ENCODE measurements at places on chromosomes 2 and 18.

GRCh38 chr2:69625078-69625795, 18.3 kb downstream of the AAK1 start:
- no peak for DNase-seq

DNA sequence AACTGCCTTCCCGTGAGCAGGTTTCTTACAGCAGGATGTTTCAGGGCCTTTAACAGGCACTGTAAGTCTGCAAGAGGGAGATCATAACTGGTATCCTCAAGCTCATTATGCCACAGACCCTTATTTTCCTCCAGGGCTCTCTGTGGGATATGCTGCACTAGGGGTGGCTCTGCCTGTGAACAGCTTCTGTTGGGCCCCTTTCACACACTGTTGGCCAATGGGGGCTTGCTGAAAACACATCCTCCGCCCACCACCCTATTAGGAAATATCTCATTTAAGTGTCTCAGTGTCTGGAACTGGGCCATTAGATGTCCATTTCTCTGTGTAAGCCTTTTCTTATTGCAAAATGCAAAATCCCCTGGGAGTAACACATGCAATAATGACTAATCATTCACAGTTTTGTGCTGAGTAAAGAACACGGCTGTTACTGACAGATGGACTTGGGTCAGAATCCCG, 414.3 kb upstream of the HS6ST1 start:
- peak; percentile 49 for DNase-seq

GRCh38 chr2:211487733-211488132, 931.3 kb downstream of the CPS1 start:
- no peak for DNase-seq

DNA sequence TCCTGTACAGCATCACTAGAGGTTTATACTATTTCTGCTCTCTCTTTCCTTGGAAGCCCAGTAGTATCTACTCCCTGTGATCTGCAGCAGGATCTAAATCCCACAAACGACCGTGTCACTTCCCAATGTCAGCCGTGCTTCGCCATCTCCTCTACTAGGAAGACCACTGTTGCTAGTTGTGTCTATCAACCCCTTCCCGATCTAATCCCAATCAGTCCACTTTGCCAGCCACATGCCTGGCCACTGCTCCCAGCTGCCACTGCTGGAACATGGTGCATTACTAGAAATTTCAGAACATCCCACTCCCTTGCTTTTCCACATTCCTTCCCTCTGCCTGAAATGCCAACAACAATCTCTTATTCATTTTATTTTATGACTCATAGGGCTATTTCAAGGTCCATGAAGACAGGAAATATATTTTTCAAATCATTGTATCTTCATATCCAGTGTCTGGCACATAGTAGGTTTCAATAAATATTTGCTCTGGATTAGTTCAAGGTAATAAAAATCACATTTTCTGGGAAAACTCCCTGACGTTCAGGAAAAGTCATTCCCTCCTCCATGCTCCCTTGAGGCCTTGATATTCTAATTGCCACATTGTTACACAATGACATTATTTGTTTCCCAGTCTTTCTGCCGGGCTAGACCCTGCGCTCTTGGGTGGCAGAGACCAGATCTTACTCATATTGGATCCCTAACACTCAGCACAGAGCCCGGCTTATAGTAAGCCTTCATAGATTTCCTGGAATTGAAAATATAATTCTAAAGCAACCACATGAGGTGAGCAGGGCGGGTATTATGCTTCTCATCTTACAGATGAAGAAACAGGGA, 2.1 kb upstream of the TRIB2 start:
- peak; percentile 47 for DNase-seq

- no peak for DNase-seq
These were observed 10.2 kb downstream of the GPAT2 start for GRCh38 chr2:96024336-96025193.

GRCh38 chr2:194452504-194452903, 1204.5 kb upstream of the SLC39A10 start:
- DNase-seq: no peak

- no peak for DNase-seq
These were observed 141.1 kb downstream of the EIPR1 start for GRCh38 chr2:3236300-3237045.

GRCh38 chr18:49193897-49194296, 243.1 kb upstream of the SMAD7 start:
- no peak for DNase-seq

GRCh38 chr2:46929612-46930011, 14.0 kb upstream of the MCFD2 start:
- peak; percentile 17 for DNase-seq

GRCh38 chr18:67710639-67711038, 194.1 kb upstream of the DSEL start:
- DNase-seq: no peak

DNA sequence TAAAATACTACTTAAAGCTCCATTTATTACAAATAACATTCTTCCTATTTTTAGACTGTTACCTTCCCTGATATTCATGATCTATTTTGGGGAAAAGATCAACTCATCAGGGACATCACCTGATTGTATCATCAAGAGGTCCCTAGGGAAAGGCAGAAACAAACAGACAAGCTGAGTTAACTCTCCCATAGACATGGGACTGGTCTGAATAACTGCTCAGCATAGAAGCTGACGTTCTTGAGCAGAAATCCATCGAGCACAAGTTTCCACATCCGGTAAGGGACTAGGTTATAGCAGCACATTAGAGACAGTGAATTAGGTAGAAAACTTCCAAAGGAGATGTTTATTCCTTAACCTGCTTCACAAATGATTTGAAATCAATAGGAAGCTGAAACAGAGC, 1100.4 kb upstream of the SLC39A10 start:
- DNase-seq: no peak

DNA sequence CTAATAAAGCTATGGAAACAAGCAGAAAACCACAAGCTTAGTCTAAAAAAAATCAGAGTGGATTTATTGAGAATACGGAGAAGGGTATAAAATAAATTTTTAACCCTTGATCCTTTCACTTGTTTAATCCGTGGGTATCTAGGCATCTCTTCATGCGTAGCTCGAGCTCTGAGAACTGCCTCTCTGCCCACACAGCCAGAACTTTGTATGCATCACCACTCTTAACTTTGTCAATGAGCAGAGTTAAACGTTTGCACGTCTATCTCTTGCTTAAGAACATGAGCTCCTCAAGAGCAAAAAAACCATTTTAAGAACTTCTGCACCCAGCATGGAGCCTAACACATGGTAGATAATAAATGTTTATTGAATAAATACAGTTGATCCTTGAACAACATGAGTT, 26.9 kb upstream of the TANK start:
- no peak for DNase-seq

- peak; percentile 41 for DNase-seq
These were observed 27.9 kb downstream of the RMND5A start for GRCh38 chr2:86747711-86748639.

GRCh38 chr2:86301009-86301408, 36.4 kb downstream of the REEP1 start:
- DNase-seq: no peak

GRCh38 chr2:74569686-74570085, 15.2 kb downstream of the DOK1 start:
- DNase-seq: no peak

- DNase-seq: no peak
These were observed 165.8 kb downstream of the TNS1 start for GRCh38 chr2:217836901-217837491.

DNA sequence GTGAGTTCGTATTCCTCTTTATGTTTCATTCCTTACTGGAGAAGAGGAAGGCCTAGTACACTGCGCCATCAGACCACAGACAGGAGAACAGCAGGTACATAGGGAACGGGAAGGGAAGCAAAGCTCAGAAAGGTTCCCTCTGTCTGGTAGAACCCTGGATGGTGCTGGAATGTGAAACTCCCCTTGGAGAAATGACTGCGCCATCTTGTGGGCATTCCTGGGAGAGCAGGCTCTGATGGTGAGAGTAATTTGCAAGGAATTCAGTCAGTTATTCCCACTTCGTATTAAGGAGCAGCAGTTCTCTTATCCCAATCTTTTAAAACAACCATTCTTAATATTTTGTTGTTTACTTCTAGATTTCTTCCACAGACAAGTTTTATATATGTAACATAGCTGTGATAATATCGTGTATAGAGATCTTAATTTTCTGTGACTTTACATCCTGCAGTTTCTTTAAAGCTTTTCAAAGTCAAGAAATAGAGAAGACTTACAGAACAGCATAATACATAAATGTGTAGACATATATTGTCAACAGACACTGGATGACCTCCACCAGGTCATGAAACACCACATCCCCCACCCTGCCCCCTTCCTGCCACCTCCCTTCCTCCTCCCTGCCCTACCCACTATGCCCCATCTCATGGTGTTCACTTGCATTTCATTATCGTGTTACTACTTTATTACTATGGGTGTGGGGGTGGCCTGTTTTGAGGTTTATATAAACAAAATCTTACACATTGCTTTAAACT, 83.9 kb downstream of the ARHGEF4 start:
- DNase-seq: peak; percentile 79

All from RWPE1 (cell line).